Stimulated activated CD8-positive, alpha-beta memory T cell treated with anti-CD3 and anti-CD28 coated beads, Interleukin-4, amount 100 ng/mL, for 1 hour (primary cell): ENCODE measurements at places on chromosomes 3 and 15.

DNA sequence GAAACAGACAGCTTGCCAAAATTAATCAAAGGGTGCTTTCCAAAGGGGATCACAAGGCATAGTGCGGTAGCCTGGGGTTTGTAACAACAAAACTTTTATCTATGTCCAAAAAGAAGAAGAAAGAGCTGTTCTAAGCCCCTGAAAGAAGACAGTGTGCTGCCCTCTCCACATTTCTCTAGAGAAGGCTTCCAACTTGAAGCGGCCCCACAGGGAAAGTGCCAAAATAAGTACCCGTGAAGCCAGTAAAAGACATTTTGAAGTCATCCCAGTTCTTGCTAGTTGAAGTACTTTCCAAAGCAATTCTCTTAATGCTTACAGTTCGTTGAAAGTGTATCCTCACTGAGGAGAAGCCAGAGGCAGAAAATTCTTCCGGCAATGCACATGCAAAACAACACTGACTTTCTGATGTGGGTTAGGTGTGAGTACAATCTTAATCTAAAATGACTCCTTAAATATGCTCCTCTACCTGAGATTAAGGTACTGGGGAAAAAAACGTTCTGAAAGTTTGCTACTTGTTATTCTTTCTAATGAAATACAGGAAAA lies 21.3 kb downstream of the GPR15 start:
- DNase-seq: no peak

- no peak for DNase-seq
These were observed 102.7 kb upstream of the AADACL2 start for GRCh38 chr3:151630938-151631441.

- DNase-seq: no peak
These were observed 403.2 kb downstream of the GRM7 start for GRCh38 chr3:7264196-7264526.

DNA sequence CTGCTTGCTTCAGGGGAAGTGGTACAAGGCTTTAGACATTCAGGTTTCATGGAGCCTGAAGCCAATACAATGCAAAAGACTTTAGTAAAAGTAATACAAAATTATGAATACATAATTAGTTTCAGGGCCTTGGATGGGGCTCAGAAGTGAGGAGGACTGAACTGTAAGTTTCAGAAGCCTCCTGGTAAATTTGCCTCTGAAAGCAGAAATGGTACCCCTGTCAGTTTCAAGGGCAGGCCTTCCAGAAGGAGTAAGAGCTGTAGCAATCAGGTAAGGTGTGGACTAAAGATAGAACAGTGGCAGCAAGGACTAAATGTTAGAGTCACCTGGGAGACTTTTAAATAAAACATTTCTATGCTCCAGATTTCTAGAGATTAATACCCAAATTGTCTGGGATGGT lies 402.5 kb upstream of the GOLIM4 start:
- DNase-seq: no peak

GRCh38 chr3:191682961-191683360 lies 222.0 kb downstream of the PYDC2 start:
- DNase-seq: no peak

DNA sequence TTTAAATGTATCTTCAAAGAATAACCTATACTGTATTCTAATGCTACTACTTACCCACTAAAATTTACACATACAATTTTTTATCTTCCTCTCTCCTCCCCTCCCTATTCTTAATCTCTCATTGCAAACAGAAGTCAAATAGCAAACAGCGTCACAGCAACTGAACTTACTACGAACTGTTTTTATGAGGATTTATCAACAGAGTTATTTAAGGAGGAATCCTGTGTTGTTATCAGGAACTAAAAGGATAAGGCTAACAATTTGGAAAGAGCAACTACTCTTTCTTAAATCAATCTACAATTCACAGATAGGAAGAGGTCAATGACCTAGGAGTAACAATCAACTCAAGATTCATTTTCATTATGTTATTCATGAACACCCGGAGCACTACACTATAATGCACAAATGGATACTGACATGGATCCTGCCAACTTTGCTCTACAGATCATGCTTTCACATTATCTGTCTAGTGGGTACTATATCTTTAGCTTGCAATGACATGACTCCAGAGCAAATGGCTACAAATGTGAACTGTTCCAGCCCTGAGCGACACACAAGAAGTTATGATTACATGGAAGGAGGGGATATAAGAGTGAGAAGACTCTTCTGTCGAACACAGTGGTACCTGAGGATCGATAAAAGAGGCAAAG lies 984 bp downstream of the FGF7 start:
- no peak for DNase-seq

- DNase-seq: no peak
These were observed 79.1 kb downstream of the TOP2B start for GRCh38 chr3:25585361-25586166.

GRCh38 chr15:93247466-93248121 lies 158.6 kb upstream of the RGMA start:
- DNase-seq: no peak

DNA sequence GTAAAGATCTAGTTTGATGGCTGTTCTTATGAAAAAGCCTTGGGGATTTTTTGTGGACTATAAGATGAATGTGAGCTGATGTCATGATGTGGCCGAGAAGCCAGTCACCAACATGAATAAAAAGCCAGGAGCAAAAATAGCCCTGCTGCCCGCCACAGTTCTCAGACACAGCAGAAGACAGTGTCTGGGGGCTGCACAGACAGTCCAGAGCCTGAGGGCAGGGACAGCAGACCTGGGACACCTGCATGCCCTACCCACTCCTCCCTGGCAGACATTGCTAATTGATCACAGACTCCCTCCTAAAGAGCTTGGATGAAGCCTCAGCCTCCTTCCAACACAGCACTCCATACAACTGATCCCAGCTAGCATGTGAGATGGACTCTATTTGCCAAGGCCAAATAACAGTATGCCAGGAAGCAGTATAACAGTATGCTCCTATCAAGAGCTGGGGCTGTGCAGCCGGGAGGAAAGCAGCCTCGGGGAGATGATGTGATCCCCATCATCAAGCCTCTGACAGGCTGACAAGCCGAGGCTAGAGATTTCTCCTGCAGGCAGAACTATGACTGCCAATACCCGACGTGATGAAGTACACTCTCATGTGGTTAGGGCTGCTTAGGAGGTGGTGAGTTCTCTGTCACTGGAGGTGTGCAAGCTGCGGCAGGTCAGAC lies 105.4 kb upstream of the RPL32 start:
- DNase-seq: no peak

DNA sequence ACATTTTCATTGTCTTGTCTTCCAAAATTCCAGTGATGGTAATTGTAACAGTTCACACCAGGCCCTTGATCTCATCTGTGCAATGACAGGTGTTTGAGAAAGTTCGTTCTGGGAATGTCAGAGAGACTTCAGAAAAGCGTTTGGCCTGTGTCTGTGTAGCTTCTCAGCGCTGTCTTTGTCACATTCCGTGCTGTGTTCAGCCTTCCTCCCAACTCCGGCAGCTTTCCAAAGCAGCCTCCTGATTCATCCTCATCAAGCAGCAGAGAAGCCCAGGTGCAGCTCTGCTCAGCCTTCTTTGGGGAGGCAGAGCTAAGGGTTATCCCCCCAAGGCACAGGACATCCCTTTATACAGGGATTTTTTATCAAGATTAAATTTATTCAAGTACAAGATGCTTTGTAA lies 494.0 kb upstream of the SUCLG2 start:
- DNase-seq: no peak

DNA sequence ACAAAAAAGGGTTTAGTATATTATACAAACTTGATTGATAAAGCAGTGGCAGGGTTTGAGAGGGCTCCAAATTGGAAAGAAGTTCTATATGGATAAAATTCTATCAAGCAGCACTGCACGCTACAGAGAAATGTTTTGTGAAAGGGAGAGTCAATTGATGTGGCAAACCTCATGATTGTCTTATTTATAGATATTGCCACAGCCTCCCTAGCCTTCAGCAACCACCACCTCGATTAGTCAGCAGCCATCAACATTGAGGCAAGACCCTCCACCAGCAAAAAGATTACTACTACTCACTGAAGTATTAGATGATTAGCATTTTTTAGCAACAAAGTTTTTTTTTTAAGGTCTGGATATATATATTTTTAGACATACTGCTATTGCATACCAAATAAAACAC lies 296.7 kb downstream of the CHST2 start:
- no peak for DNase-seq

GRCh38 chr3:45806072-45806471 lies 9.7 kb upstream of the SLC6A20 start:
- DNase-seq: no peak
